ENCODE measurements at places on chromosomes 12 and 14.
A peak's percentile ranks its signal among the peaks of the same experiment; 100 is the strongest.

- no peak for DNase-seq
Measured at GRCh38 chr12:113910751-113911272, 55.3 kb downstream of the RBM19 start.

GRCh38 chr12:65918021-65918420 lies 93.7 kb downstream of the HMGA2 start:
- no peak for DNase-seq

GRCh38 chr14:99626041-99626648 lies 18.8 kb upstream of the HHIPL1 start:
- DNase-seq: no peak

GRCh38 chr12:50073712-50074111 lies 11.4 kb upstream of the SMARCD1 start:
- DNase-seq: no peak

DNA sequence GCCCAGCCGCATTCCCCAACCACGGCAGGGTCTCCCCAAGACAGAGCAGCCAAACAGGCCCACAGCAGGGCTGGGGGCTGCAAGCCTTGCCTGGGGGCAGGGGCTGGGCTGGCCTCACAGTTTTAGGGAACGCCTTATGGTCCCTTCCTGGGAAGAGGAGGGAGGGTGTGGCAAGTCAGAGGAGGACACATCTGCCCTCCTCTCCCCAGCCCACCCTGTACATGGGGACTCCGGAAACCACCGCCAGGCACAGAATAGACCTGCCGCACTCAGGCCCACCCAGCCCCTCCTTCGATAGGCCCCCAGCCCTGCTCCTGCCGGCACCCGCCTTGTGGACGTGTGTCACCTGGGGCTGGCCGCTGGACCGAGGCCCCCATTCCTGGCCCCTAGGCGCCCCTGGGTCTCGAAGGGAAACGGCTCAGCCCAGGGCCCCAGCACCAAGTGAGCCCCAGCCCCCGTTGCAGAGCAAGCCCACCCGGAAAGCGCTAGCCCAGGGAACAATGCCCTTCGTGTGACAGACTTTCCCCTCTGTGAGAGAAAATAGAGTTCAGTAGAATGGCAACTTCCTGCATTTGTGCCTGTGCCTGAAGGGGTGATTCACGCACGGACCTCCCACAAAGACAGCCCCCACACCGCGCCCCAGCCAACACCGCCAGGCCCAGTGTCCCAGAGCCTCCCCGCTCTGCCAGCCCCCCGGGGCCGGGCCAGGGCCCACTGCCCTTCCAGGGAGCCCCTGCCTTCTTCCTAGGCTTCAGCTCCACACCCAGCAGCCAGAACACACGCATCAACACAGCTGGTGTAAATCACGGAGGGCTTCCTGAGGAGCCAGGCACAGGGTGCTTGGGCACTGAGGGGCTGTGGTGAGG lies 12.0 kb upstream of the NUDT14 start:
- no peak for DNase-seq

DNA sequence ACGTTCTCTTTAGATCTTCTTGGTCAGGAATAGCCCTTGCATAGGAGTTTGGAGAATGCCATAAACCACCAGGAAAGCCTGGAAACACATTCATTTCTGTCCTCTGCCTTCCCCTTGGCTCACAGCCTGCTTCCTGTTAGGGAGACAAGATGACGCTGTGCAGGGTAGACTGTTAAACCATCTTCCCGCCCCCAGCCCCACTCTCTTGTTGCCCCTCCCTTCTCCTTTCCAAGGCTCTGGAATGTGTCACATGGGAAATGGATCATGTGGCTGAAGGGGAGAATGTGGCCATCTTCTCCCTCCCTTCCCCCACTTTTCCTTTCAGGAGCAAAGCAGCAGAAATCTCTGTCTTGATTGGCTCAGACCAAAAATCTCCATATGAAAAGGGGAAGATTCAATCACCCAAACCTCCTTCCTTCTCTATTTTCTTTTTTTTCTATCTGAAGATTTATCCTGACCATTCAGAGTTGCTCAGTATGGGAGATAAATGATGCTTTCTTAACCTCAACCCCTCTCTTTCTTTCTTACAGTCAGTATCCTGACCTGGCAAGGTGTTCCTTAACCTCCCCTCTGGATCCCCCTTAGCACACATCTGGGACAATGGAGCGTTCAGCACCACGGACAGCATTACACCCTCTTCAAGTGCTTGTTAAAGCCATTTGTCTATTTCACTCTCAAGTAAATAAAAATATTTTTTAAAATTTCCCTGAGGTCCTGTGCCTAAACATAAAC lies 11.4 kb downstream of the GPR19 start:
- peak; percentile 53 for DNase-seq

DNA sequence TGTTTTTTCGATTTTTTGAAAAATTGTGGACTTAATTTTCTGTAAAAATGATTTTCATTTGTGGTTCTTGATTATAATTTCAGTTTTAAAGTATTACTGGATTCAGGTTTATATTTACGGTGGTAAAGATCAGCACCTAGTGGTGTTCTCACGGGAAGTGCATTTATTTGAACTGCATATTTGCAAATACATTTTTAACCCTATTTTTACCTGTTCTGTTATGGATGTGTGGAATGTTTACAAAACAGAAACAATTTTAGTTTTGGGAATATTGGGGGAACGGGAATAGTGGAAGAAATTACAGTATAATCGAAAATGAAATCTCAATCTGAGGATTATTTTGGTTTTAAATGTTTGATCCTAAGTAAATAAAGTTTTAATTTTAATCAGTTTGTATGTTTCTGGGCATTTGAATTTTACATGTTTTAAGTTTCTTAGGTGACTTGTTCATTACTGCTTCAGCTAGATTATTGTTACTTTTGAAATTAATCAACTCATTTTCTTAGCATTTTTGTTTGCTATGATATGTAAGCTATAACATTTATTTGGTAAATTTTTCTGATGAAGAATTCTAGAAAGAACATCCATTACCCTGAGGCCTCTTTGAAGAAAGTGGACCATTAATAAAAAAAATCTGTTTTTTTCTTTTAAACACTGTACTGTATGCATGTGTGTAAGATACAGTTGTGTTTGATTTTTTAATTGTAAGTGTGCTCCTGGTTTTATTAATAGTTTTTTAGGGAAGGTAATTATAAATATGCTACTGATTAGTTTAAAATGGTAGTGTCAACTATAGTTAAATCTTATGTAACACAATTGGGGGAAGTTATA lies 942 bp downstream of the ATF7IP start:
- DNase-seq: no peak

GRCh38 chr12:87679251-87679650 lies 349.9 kb downstream of the C12orf50 start:
- DNase-seq: no peak

DNA sequence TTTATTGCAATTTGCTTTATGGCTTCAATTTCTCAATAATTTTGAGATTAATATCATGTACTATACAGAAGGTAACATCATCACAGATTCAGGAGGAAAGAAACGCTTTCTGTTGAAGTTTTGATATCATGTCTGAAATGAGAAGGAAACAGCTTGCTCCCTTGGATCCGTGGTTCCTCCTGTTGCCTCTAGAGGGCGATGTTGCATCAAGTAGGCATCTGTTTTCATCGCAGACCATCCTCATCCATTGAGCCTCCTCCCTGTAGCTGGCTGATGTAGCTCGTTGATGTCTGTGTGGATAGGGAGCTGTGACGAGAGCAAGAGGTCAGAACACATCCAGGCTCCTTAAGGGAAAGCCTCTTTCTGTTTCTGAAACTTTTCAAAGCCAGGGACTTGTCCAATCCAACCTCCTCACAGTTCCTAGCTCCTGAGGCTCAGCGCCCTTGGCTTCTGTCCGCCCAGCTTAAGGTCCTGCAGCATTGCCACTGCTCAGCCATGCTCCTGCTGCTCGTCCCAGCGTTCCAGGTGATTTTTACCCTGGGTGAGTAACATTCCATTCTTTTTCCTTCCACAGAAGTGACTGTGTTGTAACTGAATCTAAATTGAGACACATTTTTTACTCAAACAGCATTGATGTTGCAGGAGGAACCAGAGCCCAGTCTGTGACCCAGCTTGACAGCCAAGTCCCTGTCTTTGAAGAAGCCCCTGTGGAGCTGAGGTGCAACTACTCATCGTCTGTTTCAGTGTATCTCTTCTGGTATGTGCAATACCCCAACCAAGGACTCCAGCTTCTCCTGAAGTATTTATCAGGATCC lies 304.8 kb upstream of the OR4E1 start:
- DNase-seq: peak; percentile 1

DNA sequence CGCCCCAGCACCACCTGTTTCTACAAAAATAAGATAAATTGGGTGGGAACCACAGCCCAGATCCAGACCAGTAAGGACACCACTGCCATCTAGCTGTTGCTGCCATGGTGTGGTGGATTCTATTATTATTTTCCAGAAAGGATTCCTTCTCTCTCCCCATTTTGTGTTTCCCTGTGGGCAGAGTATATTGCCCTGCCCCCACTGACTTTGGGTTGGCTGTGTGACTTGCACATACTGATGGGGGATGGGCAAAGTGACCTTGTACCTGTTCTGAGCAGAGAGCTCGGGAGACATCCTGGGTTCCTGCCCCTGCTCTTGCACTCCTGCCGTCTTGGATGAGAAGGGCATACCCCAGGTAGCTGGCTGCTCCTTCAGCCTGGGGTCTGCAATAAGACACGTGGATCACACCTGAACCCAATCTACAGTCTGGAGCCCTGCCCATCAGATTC lies 24.3 kb downstream of the MOAP1 start:
- no peak for DNase-seq

DNA sequence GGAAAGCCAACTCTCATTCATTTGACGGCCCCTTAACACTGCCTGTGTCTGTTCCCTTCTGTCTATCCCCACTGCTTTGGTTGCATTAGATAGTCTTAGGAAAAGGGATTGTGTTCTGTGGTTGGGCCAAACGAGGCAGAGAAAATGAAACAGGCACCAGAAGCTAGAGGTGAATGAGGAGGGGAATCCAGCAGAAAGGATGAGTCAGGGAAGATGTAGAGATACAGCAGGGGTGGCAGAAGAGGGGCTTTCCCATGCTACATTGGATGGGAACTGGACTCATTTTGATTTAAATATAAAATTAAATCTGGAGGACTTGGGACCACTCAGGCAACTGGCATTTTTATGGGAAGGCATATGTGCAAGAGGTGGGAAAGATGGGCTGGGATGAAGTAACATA lies 43.3 kb downstream of the OTOGL start:
- no peak for DNase-seq

DNA sequence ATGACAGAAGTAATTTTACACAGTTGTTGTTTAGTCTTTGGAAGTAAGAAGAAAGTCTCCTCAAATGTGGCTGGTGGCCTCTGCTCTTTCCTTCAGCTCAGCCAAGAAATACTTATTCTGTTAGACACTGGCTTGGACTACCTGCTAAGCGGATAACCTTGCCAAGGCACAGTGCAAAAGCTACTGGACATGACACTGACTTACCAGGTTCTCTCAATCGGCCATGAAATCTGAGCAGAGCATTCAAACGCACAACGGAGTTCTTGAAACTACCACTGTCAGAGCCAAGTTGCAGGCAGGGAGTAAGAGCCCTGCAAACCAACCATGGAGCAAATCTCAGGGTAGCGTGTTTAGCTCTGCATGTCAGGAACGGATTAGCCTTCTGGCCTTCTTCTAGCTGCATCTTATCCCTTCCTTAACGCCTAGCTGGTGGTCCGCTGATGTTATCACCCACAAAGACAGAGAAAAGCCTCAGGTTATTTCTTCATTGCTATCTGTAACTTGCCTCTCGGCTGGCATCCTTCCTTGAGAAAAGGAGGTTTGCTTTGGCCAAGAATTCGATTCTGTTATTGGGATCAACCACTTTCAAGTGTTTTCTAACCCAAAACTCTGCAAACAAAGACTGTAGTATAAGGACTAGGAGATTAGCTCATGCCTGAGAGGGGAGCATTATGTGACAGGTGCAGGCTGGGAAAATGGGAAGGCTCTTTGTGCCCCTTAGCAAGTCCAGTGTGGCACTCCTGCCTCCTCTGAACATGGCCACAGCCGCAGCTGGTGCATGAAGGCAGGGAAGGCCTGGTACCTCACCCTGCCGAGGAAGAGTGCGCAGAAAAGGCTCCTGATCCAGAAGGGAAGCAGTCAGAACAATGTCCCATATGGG lies 223.4 kb downstream of the GLT1D1 start:
- DNase-seq: no peak

DNA sequence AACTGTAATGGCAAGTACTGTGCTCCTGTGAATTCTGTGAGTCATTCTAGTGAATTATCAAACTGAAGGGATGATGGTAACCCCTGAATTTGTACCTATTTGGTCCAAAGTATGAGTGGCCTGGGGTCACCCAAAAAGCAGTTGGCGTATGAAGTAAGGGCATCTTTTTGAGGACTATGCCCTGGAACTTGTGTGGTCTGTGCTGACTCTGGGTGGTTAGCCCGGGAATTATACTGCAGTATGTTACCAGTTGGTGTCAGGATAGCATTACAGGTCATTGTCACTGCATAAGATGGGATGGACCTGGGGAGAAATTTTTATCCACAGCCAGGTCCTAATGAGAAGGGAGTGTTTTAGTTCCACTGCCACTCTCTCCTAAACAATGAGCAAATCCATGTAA lies 174.7 kb downstream of the SSPN start:
- DNase-seq: no peak

DNA sequence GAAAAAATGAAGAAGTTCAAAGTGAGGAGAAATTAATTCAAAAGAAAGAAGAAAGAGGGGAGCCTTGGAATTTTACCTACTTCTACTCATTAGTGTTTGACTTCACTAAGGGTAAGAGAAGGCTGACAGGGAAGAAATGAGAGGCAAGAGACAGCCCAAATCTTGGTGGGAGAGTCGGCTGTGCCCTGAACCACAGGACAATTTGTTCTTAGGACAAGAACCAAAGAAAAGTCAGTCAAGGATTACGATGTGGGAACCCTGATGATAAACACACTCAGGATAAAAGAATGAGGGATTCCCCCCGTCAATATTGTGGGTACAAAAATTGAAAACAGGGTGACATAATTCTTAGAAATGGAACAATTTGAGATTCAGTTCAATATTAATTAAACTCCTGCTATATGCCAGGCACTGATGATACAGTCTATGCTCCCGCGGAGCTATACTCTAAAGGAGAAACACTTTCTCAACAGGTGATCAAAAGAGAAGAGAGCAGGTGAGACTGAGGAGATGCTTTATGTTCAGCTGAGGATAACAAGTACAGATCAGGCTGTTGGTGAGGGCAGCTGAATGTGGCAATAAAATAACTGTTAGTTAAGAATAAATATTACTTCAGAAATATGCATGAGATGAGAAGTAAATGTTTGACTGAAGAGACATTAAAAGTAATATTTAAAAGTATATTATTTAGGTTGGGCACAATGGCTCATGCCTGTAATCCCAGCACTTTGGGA lies 175.4 kb downstream of the SLC25A21 start:
- no peak for DNase-seq

DNA sequence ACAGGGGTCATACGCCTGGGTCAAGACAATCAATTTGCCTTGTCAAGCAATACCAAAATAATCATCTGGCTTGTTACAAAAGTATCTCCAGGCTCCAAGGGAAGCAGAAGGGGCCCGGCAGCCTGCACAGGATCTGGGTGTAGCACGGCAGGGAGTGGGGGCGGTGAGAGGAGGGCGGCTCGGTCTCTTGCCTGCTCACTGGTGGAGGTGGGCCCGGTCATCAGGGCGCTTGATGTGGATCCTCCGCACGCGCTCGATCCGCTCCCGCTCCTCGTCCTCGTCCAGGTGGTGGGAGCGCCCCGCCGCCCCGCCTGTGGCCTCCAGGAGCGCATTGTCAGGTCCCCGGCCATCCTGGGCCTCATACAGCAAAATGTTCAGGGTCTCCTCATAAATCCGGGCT lies 25.7 kb downstream of the KCTD10 start:
- DNase-seq: no peak

Measured in NCI-H1436 (cell line).